ENCODE measurements at places on chromosomes 4 and X.

- DNase-seq: no peak
Observed at GRCh38 chr4:54277691-54278090, 48.6 kb downstream of the PDGFRA start.

DNA sequence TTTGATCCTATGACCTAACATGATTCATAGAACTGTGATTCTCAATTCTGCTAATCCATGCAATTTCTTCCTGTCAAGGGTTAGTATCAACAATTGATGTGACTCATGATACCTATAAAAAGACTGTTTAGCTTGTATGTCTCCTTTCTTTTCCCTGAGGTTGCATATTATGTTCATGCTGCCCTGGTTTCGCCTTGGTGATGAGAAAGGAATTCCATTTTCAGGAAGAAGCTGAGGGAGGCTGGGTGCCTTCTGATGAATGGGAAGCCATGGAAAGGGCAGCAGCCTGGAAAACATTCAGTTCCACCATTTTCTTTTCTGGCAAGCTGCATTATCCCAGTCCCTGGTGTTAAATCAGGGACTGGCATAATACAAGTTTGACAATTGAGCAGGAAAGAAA is 976.5 kb downstream of the RPA4 start:
- DNase-seq: no peak

GRCh38 chr4:7214359-7214758 is 22.0 kb downstream of the SORCS2 start:
- DNase-seq: no peak

DNA sequence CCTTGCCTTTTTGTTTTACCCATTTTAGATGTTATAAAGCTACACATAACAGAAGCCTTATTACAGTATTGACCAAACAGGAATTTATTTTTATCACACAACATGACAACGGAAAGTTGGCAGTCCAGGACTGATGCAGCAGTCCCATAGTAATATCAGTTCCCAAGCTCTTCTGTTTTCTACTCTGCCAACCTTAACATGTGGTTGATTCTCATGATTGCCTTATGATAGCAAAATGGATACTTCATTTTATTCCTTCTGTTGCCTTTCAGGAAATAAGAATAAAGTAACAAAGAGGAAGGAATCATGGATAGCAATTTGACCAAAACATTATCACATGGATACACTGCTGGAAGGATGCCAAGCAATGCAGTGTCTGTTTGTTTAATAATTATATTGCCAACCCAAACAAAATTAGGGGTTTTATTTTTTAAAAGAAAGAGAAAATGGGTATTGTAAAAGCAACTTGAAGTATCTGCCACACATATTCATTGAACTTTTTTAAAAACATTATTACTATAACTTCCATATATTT is 275.7 kb downstream of the STPG2 start:
- no peak for DNase-seq

GRCh38 chr4:46442963-46443362 is 53.0 kb upstream of the GABRA2 start:
- no peak for DNase-seq

DNA sequence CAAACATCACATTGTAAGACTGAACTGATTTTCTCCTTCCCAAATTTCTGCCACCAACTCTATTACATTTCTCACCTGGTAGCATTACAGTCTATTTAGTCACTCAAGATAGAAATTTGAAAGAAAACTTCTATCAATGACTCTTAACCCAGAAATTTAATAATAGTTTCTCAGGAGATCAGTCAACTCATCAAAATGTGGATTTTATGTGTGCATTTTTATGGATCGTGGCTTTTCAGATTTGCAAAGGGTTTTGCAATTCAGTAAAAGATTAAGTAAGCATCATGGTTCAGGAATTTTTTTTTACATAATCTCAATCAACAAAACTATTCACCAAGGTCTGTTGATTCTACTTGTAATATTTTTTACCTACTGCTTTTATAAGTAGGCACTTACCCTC is 111.1 kb downstream of the CFAP299 start:
- no peak for DNase-seq

DNA sequence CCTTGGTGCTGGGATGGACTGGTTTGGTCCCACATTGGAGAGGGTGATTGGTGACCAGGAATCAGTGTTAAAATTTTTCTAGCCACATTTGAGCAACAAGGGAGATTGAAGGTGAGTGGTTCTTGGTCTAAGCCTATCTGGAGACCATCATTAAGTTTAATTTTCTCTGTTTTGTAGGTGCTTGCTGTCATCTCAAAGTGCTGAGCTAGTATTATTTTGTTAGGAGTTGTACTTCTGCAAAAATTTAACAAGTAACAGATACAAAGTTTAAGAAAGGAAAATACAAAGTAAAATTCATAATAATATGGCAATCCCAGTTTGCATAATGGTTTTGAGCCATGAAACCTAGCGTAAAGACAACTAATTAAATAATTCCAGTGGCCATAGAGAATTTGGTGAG is 66.5 kb downstream of the RAP1GDS1 start:
- DNase-seq: no peak

- DNase-seq: no peak
Observed at GRCh38 chrX:108696690-108697089, 39.7 kb downstream of the IRS4 start.

DNA sequence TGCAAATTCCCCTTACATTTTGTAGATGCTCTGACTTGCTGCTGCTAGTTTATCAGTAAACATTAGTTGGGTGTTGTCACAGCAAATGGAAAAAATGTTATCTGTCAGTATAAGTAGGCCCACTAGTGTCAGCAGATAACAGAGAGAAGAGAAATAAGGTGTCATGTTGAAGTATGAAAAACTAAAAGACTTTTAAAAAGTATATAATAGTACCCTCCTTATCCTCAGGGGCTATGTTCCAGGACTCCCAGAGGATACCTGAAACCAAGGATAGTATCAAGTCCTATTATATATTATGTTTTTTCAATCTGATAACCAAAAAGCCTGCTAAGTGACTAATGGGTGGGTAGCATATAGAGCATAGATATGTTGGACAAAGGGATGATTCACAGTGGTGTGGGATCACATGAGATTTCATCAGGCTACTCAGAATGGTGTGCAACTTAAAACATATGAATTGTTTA is 11.6 kb upstream of the BMP2K start:
- DNase-seq: no peak

DNA sequence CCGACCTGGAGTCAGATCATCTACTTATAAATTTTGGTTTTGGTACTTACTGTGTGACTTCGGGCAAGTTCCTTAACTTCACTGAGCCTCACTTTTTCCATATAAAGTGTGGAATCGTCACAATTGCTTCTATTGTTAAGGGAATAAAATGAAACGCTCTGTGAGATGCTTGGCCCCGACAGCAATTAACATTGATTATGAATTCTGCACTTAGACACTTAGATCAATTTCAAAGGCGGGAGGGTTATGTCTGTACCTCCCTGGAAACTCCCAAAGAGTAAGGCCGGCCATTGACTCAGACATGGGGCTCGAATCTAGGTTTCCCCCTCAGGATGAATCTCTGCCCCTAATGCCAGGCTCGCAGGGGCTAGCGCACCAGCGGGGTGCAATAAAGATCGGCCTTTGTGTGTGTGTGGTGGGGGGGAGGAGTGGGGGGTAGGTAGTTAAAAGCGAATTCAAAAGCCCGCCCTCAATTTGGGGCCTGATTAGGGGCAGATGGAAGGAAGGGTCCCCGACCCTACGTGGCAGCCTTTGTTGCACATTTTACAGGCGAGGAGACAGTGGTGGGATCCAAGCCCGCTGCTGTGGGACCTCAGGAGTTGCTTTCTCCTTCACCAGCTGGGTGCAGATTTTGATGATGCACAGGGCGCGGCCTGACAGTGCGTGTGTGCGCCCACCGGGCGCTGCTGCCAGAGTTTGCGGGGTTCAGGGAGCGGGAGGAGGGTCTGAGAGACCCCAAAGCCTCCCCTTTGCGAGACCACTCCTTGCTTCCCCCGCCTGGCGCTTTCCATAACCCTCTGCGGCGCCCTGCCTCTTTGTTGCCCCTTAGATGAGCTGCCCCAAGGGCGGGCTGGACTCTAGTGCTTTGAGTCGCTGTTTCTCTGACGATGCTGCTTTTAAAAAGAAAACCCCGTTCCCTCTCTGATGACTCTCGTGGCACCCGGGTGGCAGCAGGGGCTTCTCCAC is 9.6 kb downstream of the MSX1 start:
- no peak for DNase-seq

DNA sequence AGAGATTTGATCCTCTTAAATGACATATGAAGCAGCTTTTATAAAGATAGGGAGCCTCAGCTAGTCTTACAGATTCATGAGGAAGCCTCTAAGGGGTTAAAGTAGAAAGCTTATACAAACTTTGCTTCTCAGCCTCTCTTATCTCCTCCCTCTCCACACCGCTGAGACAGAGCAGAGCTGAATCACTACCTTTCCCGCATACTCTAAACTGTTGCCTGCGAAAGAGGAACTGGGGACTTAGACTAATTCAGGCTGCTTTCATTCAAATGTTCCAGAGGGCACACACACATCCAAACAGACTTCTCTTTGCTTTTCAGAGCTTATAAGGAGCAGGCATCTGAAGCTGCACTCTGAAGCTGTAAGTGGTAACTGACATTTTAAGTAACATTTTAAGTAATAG is at the start of gene SERTM2:
SERTM2 (plus strand) TSS at position 169 of the 400 bp plus-strand sequence. CDS start 7,213 bp downstream, outside the sequence.
- DNase-seq: no peak
